ENCODE measurements at places on chromosomes 7 and 10.
A peak's percentile ranks its signal among the peaks of the same experiment; 100 is the strongest.

- DNase-seq: no peak
Observed at GRCh38 chr10:91768123-91768522, 30.1 kb upstream of the TNKS2 start.

DNA sequence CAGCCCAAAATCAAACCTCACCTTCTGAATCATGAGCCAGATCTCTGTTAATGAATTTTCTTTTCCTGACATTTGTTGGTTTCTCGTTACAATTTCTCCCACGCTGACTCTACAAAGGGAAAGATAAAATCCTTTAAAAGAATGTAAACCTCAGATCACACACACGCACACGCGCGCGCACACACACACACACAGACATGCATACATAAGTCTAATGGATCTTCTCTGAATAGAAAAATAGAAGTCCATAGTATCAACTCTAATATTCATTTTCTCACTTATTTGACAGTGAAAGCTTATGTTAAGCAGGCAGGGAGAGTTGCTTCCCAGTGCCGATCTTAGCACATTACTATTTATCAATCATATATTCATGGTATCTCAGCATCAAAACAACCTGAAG, 1.4 kb downstream of the ETV1 start:
- peak; percentile 42 for DNase-seq

DNA sequence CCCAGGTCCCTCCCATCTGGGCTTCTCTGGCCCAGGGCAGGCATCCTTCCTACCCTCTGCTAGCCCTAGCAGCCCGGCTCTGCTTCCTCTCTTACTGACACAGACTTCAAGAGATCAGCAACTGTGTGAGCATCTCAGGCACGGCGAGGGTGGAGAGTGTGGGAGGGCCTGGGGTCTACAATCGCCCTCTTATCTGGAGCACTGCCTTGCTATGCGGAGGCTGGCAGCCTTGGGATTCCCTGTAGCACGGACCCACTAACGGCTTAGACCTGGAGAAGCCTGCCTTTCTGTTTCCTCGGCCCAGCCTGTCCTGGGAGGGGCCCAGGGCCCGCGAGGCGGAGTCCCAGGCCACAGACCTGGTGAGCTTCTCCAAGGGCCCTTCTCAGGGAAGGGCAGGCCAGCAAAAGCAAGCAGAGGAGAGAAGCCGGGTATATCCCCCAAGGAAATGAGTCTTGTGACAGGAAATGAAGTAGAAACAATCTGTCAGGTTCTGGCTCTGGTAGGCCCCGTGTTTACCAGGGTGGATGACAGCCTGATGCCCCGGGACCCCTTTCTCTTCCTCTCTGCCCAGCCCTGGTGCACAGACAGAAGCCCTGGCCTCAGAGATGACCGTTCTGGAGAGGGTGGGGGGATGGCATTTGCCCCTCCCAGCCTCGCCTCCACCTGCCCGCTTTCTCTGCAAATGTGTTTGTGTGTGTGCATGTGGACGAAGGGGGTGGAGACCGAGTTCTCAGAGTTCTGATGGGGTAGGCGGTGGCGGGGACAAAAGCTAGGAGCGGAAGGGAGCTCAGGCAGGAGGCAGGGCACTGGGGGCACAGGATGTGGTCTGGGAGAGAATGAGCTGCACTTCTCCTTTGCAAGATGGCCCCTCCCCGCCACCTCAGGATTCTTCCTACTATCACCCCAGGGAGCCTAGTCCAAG, 2.5 kb downstream of the LRCH4 start:
- no peak for DNase-seq

- peak; percentile 62 for DNase-seq
Observed at GRCh38 chr7:132084776-132085388, 491.4 kb downstream of the PLXNA4 start.

GRCh38 chr10:11712744-11713143, 29.4 kb upstream of the ECHDC3 start:
- no peak for DNase-seq

DNA sequence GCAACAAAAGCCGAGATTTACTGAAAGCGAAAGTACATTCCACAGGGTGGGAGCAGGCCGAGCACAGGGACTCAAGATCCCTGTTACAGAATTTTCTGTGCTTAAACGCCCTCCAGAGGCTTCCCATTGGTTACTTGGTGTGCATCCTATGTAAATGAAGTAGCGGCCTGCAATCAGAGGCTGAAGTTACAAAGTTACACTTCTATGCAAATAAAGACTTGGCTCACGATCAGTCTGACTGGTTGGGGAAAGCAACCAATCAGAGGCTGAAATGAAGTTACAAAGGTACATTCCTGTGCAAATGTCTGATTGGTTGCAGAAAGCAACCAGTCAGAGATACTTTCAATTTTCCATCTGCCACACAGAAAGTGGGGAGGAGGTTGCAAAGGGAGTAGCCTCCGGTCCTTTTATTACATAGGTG, 4.1 kb downstream of the ACBD7 start:
- DNase-seq: peak; percentile 94

- DNase-seq: peak; percentile 96
Observed at GRCh38 chr10:90205340-90205739, 503.9 kb downstream of the KIF20B start.

DNA sequence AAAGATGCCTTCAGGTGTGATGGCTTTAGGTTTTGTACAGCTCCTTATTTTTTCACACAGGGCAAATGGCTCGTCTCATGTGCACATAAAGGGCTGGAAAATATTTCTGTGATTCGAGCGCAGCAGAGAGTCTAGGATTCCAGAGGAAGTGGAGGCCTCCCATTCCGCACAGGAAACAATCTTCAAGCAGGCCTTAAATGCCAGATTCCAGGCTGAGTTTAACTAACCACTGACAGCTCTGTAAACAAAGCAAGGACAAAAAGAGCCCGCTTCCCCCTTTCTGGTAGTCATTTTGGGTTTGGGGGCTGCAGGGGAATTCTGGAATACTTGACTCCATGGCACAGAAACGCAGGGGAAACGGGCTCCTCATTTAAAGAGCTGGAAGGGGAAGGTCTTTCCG, 87.2 kb downstream of the CALD1 start:
- DNase-seq: no peak

DNA sequence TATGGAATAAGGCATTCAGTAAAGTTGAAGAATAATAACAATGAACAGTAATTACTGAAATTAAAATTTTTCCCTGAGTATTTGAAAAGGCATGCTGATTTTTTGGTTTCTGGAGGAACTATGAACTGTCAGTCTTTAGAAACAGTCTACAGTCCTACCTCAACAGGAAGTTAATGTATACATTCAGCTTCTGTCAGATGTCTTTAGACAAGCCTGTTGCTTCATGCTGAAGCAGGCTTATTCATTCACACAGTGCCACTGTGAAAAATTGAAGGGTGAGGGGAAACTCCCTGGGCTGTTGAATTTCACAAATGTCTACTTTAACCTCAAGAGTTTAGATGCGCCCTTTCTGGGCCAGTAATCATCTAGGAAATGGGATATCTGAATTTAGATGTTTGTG, 3.5 kb downstream of the NRF1 start:
- DNase-seq: no peak

DNA sequence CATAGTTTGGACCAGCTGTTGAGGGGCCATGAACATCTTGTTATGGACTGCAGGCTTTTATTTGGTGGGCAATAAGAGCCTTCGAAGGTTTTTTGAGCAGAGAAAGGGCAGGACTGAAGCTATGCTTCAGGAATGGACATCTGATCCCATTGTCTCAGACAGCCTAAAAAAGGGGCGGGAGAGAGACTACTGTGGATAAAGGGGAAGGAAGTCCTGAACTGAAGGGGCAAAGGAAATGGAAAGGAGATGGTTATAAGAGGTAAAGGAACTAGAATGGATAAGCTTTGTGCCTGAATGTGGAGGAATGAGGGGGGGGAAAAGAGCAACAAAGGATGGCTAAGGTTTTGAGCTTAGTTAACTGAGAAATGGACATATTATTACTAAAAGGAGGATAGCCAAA, 172.5 kb downstream of the SKAP2 start:
- no peak for DNase-seq

DNA sequence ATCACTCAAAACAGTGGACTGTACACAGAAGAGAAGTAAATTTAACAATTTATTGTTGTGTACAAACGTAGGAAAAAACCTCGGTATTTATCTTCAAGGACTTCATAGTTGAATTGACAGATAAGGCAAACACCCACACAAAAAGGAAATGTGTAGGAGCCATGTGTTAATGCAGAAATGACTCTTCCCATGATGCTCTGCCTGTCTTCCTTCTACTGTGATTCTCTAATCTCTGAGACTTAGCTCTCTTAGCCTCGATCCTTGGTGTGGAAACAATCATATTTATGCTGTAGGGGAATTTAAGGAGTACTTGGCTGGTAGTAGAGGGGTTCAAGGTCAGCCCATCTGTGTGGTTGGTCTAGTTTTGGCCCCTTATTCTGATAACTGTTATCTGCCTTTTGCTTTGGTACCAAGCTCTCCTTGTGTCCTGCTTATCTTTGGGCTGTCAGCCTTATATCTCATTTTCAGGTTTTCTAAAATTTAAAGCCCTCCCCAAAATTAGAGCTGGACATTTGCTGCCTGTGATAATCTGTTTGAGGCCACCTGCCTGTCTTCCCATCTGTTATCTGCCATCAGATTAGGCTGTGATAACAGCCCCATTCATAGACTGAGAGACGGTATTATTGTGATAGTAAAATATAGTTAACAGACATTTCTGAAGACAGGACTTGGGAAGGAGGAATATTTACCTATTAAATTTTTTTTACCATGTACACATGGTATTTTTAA, 81.7 kb downstream of the GPR85 start:
- DNase-seq: no peak

- no peak for DNase-seq
Observed at GRCh38 chr10:123526356-123527064, 139.6 kb upstream of the GPR26 start.
